ENCODE measurements at places on chromosomes 11 and 22. TPM values are rescaled to one million over a fixed set of nuclear protein-coding genes. Genes with fewer than 3 reads are reported as not detected.

Gene APOA4
- not detected for total RNA-seq

Gene CCDC87
- 0.24 TPM for total RNA-seq

Gene FOLH1
- total RNA-seq: 0.27 TPM

Gene PANX3
- not detected for total RNA-seq

Gene WNT11
- 20.0 TPM for total RNA-seq

Gene ROBO4
- total RNA-seq: 21.9 TPM

Gene NNMT
- total RNA-seq: 29.8 TPM

Gene TRIM6
- 0.91 TPM for total RNA-seq

Gene OR1S1
- not detected for total RNA-seq

Gene CTSW
- 0.73 TPM for total RNA-seq

Gene ZNF280A
- total RNA-seq: not detected

Gene NRGN
- 3.6 TPM for total RNA-seq

Gene EHF
- 2.3 TPM for total RNA-seq

Gene MS4A15
- not detected for total RNA-seq

Gene OOSP2
- total RNA-seq: not detected

Gene CD151
- 405 TPM for total RNA-seq

Gene CYP2R1
- 5.0 TPM for total RNA-seq

Gene SHISAL1
- total RNA-seq: 1.3 TPM

Gene NECTIN1
- 15.0 TPM for total RNA-seq

Gene ABTB2
- total RNA-seq: 15.9 TPM

Gene C11orf87
- 0.03 TPM for total RNA-seq

Gene TUBGCP6
- 14.1 TPM for total RNA-seq

Gene XKR3
- not detected for total RNA-seq

Gene MMP27
- total RNA-seq: not detected

Gene MYO7A
- 4.4 TPM for total RNA-seq

Gene YPEL1
- 3.1 TPM for total RNA-seq

Gene OR52B4
- total RNA-seq: not detected

Gene OLFML1
- 6.5 TPM for total RNA-seq

Gene SPTBN2
- total RNA-seq: 1.3 TPM

Gene NUDT8
- 110 TPM for total RNA-seq

Gene ARHGEF17
- 51.5 TPM for total RNA-seq

Gene MMP13
- not detected for total RNA-seq

Gene BCO2
- total RNA-seq: 151 TPM

Gene APOL5
- not detected for total RNA-seq

Gene MYOD1
- not detected for total RNA-seq

Gene GAS2L1
- total RNA-seq: 24.4 TPM

Gene APOL4
- 5.0 TPM for total RNA-seq

Gene CYB5R2
- 1.0 TPM for total RNA-seq

Gene TMEM132A
- total RNA-seq: 6.5 TPM

Gene PATE1
- total RNA-seq: not detected

Gene CARNS1
- 15.0 TPM for total RNA-seq

Gene CHADL
- total RNA-seq: 22.6 TPM

Gene OR4B1
- not detected for total RNA-seq

Gene PHETA2
- 4.2 TPM for total RNA-seq

Gene GRM5
- total RNA-seq: 0.13 TPM

Gene FOLR1
- 0.94 TPM for total RNA-seq

Gene BIK
- total RNA-seq: not detected

Gene TCN2
- 13.4 TPM for total RNA-seq

Gene SPA17
- total RNA-seq: 2.7 TPM

Gene SLC22A6
- not detected for total RNA-seq

Gene ELMOD1
- 1.00 TPM for total RNA-seq

Gene PRR5
- 2.9 TPM for total RNA-seq

Gene CCDC89
- 0.97 TPM for total RNA-seq

Gene CALCA
- not detected for total RNA-seq

Gene DDX17
- 193 TPM for total RNA-seq

Gene RAB36
- total RNA-seq: 0.35 TPM

Gene DUSP8
- 7.7 TPM for total RNA-seq

Gene CARD18
- total RNA-seq: 0.81 TPM

Gene HSPB2
- total RNA-seq: 42.4 TPM

Gene PANX2
- total RNA-seq: 0.43 TPM

All from Right ventricle myocardium superior (tissue), 1 donor.